ENCODE measurements at places on chromosomes 12 and 14.

DNA sequence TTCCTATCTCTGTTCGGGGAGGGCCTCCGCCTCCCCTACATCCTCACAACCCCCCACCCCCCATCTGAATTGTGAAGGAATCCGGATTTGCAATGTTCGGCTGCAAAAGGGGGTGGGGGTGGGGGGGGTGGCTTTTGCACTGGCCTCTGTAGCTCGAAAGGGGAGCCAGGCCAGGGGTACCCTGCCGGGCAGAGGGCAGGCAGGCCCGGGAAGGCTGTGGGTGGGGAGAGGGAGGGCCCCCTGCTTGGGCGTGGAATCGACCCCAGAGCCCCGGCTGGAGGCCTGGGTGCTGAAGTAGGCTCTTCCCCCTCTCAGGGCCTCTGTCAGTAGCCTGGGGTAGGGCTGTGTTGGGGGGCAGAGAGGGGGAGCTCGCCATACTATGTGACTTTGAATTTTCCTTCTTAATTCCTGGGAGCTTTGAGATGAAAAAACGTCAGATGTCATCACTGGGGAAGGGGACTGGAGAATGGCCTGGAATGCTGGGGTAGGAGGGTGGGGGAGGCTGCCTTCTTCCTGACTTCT is 1.1 kb downstream of the LRP1 start:
- DNase-seq = no peak

DNA sequence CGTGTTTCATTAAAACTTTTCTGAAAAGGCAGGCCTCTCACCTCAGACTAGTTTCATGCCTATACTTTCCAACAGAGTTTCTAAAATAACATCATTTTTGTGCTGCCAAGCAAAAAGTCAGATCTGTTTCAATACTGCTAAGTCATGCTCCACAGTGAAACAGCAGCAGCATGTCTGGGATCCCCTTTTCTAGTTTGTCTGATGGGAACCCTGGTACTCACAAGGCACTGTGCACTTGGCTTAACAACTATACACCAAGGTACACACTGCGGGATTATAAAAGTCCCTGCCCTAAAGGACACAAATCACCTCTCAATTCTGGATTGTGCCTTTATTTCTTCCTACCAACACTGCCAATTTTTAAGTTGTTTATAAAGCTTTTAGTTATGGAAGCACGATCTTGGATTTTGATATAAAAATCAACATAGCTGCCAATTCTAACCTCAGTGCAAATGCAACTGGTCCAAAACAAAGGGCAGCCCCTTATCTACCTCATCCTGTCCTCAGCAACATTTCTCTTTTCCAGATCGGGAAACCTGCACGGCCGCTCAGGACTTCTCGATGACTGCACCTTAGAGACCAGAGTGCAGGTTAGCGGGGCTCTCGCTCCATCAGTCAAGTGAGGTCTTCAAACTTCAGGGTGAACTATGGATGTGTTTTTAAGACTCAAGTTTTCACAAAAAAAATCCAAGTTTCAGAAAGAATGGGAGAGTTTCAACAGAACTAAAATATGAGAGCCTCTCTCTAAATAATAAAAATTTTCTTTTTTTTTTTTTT is 1.7 kb upstream of the EIF5 start:
- no peak for DNase-seq

- DNase-seq = peak; percentile 10
Measured at GRCh38 chr12:2891240-2892053, 756 bp downstream of the TULP3 start.

- no peak for DNase-seq
Measured at GRCh38 chr14:20455355-20456300, 602 bp downstream of the APEX1 start.

DNA sequence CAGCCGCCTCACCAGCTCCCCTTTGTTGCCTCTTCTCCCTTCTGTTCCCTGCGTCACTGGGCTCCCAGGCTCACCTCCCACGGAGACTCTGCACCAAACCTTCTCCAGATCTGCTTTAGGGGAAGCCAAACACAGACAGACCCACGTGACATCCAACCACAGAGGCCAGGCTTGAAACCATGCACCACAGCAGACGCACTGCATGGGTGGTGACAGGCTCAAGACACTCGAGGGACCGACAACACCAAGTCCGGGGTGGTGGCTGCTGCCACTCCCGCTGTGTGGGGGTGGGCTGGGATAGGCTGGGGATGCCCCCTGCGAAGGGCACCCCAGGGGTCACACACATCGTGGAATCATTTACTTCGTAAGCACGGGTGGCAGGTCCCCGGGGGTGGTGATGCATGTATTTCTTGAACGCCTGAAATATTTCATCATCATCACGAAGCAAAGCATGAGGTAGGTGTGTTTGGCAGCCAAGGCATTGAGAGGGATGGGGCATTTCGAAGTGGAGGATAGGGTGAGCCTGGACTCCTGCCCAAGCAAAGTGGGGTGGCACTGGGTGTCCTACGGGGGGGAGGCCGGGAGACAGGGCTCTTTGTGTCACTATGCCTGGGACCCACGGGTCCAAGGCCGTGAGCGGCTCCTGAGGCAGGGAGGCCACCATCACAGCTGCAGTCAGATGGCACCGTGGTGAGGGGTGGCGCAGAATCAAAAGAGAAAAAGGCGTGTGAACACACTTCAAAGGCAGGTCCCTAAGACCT is 66.8 kb upstream of the RFLNA start:
- no peak for DNase-seq

- no peak for DNase-seq
Measured at GRCh38 chr12:11758510-11759493, 109.3 kb downstream of the ETV6 start.

DNA sequence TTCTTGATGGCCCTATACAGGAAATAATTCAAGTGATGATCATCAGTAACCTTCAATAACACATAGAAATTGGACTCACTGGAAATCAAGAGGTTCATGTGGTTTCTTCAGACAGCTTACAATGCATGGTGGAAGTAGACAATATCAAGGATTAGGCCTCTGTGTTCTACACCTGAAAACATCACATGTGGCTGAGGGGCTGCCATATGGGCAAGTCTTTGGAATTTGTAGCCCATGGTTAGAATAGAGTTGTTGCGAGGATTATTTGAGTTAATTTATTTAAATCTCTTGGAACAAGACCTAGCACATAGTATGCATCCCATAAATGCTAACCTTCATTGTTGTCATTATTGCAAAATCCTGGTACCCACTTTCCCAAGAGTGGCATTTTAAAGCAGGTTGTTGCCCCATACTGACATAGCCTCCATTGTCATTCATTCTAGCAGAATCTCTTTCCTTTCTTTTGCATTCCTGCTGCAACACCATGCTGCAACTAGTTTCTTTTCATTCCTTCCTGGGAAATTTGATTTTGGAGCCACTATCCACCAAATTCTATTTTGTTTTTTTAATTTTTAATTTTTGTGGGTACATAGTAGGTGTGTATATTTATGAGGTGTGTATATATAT is 352.7 kb upstream of the NAV3 start:
- no peak for DNase-seq

Data from activated T-helper 1 cell treated with anti-CD3 and anti-CD28 coated beads, Interleukin-2, amount 50 U/mL, for 16 hours (primary cell).